HFFc6 (cell line): ENCODE measurements at places on chromosomes 1 and 21. TPM values are rescaled to one million over a fixed set of nuclear protein-coding genes. Genes with fewer than 3 reads are reported as not detected.

FCRLB gene
- total RNA-seq, result 3.7 to 5.1 TPM (median 3.9 TPM) in 3 replicates

ECM1 gene
- 33.1 to 46.5 TPM (median 35.3 TPM) in 3 replicates for total RNA-seq

DYRK3 gene
- total RNA-seq, result 26.1 to 28.1 TPM (median 26.2 TPM) in 3 replicates

- DNase-seq, result no peak
Measured at GRCh38 chr1:21539933-21540332, 30.7 kb downstream of the ALPL start.

GRCh38 chr1:203447151-203447550 lies 28.5 kb upstream of the PRELP start:
- no peak for DNase-seq

S100B gene
- total RNA-seq, result not detected in 3 replicates

DNA sequence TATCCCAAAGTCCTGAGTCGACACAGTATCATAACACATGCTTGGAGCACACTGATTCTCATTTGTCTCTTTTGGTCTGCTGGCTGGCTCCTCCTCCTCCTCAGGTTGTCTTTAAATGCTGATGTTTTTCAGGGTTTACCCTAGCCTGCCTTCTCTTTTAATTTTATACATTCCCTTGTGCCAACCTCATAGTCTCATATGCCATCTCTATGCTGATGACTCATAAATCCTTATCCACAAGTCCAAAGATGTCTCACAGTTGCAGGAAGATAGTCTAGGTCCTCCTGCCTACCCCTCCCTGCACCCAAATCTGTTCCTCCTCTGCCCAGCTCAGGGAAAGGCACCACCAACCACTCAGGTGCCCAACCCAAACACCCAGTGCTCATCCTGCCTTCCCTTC lies 108.3 kb downstream of the SIPA1L2 start:
- no peak for DNase-seq

- peak; percentile 35 for DNase-seq
Measured at GRCh38 chr1:60848583-60849188, 233.7 kb upstream of the NFIA start.

DNA sequence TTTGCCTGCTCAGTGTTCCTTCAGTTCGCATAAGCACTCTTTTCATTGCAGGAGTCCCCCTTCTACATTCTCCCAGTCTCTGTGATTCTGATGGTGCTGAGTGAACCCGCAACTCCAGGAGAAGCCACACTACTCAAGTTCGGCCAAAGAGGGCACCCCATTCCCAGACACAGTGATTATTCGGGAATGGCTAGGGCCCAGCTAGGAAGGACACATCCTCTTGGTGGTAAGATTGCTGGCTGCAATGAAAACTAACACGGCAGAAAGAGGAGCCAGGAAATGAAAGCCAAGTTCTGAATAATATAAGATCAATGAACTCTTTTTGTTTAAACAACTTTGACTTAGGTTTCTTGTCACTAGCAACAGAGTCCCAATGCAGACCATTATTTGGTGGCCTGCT lies 14.9 kb downstream of the CREG1 start:
- no peak for DNase-seq

GRCh38 chr21:38993561-38993960 lies 187.8 kb downstream of the ETS2 start:
- DNase-seq, result peak; percentile 80

MORC3 gene
- 14.6 to 19.4 TPM (median 17.3 TPM) in 3 replicates for total RNA-seq

GRCh38 chr1:199859491-199859933 lies 168.0 kb upstream of the NR5A2 start:
- DNase-seq, result peak; percentile 77

PGLYRP4 gene
- not detected in 2 replicates for total RNA-seq

GRCh38 chr1:155518484-155518883 lies 44.1 kb downstream of the ASH1L start:
- no peak for DNase-seq

HMCN1 gene
- total RNA-seq, result 1.4 and 1.8 TPM in 2 replicates

GRCh38 chr1:24387636-24388175 lies 25.9 kb downstream of the STPG1 start:
- DNase-seq, result no peak

DNA sequence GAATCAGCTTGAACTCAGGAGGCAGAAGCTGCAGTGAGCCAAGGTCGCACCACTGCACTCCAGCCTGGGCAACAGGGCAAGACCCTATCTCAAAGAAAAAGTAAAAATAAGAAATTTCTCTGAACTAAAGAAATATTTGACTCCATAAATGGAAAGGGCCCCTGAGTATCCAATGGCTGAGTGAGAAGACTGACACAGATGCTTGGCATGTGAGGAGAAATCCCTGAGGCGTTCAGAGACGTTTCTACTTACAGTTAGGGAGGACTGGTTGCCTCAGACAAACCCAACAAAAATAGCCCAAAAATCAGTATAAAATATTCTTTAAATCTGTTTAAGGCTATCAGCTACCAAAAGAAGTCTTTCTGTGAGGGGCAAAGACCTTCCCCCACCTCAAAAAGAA lies 3.0 kb upstream of the SUMO3 start:
- DNase-seq, result peak; percentile 79

LRRC53 gene
- not detected in 3 replicates for total RNA-seq
